ENCODE measurements at places on chromosomes 5 and 9. TPM values are rescaled to one million over a fixed set of nuclear protein-coding genes. Genes with fewer than 3 reads are reported as not detected.

DNA sequence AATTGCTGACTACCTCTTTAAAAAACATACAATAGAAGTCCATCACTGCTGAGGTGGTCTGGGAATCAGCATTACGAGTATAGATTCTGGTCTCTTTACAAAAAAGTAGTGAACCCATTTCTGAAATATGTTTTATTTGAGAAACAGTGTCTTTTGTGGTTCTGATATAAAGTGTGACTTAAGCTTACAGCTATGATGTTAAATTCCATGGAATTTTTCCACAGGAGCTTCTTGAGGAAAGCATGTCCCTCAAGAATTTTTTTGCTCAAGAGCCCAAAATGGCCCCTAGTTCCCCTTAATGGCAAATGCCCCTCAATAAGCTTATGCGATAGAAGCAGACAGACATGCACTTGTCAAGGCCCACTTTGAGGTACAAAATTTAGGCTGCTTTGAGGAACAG lies 265.7 kb downstream of the FAM170A start:
- no peak overlapping the region for H3K4me3 ChIP-seq
- H3K27me3 ChIP-seq: no peaks in the 10 kb centered on the region
- H3K36me3 ChIP-seq: no peaks in the 10 kb centered on the region
- no peak for DNase-seq
- H3K4me1 ChIP-seq: no peaks in the 10 kb centered on the region

DNA sequence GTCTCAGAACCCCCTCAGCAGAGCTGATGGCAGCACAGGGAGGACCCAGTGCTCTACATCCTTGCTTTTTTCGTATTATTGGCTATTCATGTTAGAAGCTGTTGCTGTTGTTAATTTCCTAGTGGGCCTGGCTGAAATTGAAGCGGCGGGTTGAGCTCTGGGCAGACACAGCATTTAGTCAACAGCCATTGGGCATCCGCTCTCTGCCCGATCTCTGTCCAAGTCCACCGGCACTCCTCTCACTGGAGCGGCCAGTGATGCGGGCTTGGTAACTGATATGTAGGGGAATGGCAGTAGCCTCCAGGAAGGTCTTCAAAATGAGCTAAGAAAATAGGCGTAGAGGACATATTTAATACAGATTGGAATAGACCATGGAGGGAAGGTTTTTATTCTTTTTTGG lies 1.3 kb upstream of the GARNL3 start:
- no peak for DNase-seq
- no peak overlapping the region for H3K4me3 ChIP-seq
- H3K27me3 ChIP-seq: no peaks in the 10 kb centered on the region
- no peak overlapping the region for H3K27ac ChIP-seq
- H3K36me3 ChIP-seq: no peaks in the 10 kb centered on the region
- no peaks in the 10 kb centered on the region for H3K4me1 ChIP-seq

DNA sequence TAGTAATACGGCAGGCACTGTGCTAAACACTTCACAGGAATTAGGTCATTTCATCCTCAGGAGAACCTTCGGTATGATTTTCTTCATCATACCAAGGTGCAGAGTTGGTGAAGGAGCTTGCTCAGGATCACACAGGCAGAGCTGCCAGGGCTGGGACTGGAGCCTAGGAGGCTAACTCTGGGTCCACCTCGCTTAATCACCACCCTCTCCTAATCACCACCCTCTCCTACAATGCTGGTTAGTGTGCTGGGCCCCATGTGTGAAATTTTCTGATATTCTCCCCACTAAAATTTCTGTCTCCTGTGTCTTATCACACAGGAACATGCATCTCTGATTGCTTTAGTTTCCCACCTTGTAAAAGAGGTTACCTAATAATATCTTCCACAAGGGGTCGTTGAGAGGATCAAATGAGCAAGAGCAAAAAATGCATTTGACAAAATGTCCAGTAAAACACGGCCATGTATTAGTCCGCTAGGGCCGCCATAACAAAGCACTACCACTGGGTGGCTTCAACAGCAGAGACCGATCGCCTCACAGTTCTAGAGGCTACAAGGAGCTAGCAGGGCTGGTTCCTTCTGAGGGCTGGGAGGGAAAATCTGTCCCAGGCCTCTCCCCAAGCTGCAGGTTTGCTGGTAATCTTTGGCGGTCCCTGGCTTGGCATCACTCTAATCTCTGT lies 128.2 kb upstream of the NFIB start:
- no peaks in the 10 kb centered on the region for H3K36me3 ChIP-seq
- H3K4me3 ChIP-seq: no peak overlapping the region
- no peak for DNase-seq
- no peak overlapping the region for H3K27ac ChIP-seq
- no peaks in the 10 kb centered on the region for H3K27me3 ChIP-seq

DNA sequence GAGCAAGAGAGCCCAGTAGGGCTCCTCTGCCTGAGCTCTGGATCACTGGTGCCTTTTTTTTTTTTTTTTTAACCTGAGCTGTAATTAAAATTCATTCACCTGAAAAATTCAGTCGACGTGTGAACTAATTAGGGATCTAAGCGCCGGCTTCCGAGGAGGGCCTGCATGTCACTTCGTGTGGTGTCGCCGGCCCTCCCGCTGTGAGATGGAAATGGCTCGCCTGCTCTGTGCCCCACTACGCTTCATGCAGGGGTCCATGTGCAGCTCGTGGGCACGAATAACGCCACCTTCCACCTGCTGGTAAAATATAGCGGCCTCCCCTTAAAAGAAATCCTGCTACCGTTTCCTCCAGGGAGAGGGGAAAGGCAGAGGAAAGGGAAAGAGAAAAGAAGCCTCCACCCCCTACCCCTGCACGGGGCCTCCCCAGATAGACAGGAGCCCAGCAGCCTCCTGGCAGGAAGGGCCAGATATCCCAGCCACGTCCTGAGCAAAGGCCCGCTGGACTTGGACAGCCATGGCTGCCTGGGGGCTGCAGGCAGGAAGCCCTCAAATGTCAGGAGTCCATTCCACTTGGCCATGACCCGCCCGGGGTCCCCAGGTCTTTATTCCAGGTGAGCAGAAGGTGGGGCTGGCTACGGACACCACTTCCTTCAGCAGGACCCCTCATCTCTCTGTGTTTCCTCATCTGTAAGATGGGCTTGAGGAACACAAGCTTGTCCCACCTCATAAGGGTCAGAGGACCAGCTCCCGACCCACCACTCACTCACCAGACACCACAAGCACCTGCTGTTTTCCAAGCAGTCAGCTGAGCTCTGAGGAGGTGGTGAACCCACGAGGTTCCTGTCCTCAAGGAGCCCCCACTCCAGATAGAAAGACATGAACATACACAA lies 38.2 kb upstream of the ZNF354A start:
- no peak overlapping the region for H3K4me3 ChIP-seq
- no peaks in the 10 kb centered on the region for H3K36me3 ChIP-seq
- H3K27me3 ChIP-seq: no peaks in the 10 kb centered on the region
- no peak overlapping the region for H3K27ac ChIP-seq
- no peaks in the 10 kb centered on the region for H3K4me1 ChIP-seq
- DNase-seq: no peak

GRCh38 chr9:83299571-83299970 lies 236.6 kb upstream of the RASEF start:
- H3K4me1 ChIP-seq: no peaks in the 10 kb centered on the region
- no peak overlapping the region for H3K27ac ChIP-seq
- no peak overlapping the region for H3K4me3 ChIP-seq
- DNase-seq: no peak
- H3K36me3 ChIP-seq: no peaks in the 10 kb centered on the region

Gene SLC45A2
- total RNA-seq: 0.58 TPM

Gene AK1
- total RNA-seq: 54.3 TPM

Gene COL15A1
- 38.7 TPM for total RNA-seq
